ENCODE measurements at places on chromosomes 6 and 20. TPM values are rescaled to one million over a fixed set of nuclear protein-coding genes. Genes with fewer than 3 reads are reported as not detected.

The SIM1 gene
- 2.0 TPM for total RNA-seq

The LGSN gene
- total RNA-seq: not detected

The NTSR1 gene
- 0.14 TPM for total RNA-seq

The RAET1L gene
- total RNA-seq: 1.8 TPM

Data from kidney epithelial cell (primary cell).